ENCODE measurements at places on chromosomes 3 and 15.

GRCh38 chr3:178310949-178311348, 225.3 kb upstream of the KCNMB2 start:
- no peak for DNase-seq

GRCh38 chr3:42169579-42170120, 78.5 kb downstream of the TRAK1 start:
- DNase-seq, result no peak

- DNase-seq, result no peak
Observed at GRCh38 chr15:80662757-80663553, 32.2 kb upstream of the ABHD17C start.

DNA sequence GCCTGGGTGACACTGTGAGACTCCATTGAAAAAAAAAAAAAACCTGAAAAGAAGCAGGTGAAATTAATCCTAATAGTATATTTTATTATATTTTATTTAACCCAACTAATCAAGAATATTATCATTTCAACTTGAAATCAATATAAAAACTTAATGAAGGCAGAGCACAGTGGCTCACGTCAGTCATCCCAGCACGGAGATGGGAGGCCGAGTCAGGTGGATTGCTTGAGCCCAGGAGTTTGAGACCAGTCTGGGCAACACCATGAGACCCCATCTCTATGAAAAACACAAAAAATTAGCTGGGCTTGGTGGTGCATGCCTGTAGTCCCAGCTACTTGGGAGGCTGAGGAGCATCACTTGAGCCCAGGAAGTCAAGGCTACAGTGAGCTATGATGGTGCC, 33.3 kb upstream of the SLC41A3 start:
- no peak for DNase-seq

- DNase-seq, result no peak
Observed at GRCh38 chr3:14552717-14553116, 12.6 kb upstream of the GRIP2 start.

- DNase-seq, result no peak
Observed at GRCh38 chr15:29034151-29034550, 148.4 kb downstream of the APBA2 start.

DNA sequence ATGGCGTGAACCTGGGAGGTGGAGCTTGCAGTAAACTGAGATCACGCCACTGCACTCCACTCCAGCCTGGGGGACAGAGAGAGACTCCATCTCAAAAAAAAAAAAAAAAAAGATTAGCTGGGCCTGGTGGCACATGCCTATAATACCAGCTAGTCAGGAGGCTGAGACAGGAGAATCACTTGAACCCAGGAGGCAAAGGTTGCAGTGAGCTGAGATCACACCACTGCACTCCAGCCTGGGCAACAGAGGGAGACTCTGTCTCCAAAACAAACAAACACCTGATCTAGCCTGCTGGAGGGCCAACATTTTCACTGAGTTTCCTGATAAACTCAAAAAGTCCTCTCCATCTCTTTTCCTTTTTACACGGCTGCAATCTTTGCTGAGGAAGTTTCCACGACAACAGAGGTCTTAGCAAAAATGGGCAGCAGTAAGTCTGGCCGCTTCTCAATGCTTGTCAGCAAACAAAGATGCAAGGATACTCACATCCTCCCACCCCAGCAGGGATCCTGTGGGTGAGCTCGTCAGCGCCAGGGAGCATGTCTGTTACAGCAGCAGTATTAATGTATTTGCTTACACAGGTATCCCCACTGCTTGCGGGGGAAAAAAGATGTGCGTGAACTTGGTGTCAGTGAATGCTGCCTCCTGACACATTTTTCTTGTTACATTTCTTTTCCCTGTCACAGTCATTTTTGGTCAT, 21.0 kb upstream of the CCDC174 start:
- DNase-seq, result no peak

- no peak for DNase-seq
Observed at GRCh38 chr3:2041931-2042330, 56.7 kb upstream of the CNTN4 start.

GRCh38 chr3:177336873-177337450, 139.7 kb upstream of the TBL1XR1 start:
- no peak for DNase-seq

DNA sequence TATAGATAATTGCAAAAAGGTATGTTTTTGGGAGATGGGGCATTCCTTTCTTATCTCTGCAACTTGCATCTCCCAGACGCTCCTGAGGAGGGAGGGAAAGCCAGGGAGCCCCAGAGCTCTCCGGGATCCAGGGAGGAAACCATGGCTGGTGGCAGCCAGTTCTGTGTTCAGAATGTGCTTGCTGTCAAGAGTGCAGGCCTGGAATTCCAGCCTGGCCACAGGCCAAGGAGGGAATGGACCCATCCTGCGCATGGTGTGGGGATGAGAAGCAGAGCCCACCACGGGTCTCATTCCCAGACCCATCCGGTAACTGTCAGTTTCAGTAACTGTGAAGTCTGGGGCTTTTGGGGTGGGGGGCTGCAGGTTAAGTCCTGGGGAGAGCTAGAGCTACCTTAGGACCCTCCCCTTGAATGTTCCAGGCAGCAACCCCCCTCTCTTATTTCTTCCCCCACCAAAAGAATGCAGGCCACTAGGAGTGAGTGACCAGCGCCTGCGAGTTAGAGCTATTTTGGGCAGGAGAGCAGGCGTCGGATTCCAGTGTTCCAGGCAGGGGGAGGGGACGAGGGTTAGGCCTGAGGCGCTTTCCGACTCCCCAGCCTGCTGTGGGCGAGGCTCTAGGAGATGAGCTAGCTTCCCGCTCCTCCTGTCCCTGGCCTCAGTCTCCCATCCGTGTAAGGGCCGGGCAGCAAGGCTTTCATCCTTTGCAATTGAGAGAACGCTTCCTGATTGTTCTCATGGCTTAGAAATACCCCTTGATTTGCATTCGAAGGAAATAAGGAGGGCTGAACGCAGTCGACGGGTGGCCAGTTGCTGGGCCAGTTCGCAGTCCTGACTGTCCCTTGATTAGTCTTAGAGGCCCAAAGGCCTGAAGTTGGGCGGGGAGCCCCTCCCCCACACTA, 781 bp upstream of the DAG1 start:
- peak; percentile 82 for DNase-seq

DNA sequence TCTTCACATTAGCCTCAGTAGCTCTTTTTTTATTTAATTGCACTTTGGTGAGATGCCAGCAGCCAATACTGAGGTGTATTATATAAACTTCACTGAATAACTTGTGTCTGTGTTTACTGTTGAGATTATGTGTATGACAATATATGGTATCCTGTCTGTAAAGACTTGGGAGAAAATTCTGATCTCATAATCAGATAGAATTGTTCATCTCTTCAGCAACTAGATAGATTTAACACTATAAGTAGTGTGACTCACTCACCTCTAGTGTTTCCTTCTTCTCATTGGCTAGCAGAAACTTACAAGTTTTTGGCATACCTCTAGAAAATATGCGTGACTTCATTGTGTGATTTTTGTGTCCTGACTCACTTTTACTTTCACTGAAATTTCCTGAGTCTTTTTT, 67.6 kb upstream of the TGFBR2 start:
- peak; percentile 96 for DNase-seq

DNA sequence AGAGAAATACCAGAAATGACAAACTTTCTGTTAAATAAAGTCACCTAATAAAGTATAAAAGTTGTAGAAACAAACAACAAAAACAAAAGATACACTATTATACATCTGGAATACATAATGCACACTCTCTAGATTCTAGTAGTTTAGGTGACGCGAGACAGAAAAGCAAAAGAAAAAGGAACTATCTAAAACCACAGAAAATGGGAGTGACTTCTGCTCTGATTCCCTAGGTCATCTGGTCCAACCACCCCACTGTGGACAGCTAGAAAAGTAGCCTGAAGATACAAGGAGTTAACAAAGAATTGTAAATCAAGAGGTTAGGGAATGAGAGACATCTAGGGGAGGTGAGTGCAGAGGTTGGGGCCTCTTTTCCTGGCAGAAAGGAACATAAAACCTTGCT, 39.1 kb downstream of the DHX36 start:
- DNase-seq, result no peak

DNA sequence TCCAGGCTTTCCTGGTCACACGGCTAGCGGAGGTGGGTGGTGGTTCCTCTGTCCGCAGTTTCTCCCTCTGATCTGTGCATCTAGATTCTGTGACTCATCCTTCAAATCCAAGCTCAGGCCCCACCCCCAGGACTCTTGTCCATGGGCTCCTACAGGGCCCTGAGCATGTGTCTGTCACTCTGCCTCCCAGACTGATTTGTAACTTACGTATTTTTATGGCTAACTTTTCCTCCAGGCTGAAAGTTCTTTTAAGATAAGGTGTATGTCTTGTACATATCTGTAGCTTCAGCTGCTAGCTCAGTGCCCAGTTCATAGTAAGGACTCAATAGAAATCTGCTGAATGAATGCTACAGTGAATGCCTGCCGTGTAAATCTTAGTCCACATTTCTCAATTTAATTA, 8.0 kb downstream of the ESYT3 start:
- peak; percentile 67 for DNase-seq

DNA sequence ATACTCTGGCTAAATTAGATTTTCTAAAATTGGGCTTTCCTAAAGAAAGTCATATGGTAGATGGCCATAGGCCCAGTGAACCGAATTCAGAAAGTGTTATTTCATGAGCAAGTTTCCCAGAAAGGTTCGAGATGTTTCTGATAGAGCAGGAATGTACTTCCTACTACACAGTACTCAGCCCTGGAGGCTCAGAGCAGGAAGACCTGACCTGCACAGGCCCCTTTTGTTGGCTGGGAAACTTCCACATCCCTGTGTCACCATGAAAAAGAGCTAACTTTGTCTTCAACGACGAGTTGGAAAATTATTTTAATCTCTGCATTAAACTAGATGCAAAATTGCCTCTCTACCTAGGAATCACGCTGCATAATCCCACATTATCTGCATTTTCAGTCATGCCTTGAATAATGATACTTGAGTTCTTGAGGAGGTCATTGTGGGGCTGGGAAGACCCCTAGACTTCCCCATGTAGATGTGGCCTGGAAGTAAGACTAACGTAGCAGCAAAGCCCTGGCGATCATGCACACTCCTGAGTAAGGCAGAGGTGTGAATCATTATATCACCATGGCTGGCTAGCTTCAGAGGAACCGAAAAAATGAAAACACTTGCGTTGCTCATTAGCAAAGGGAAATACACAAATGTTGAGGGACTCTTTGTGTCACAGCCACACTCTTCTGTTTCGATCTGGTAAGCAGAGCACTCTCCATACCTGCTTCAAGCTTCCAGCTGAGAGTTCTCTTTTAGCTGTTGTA, 47.1 kb downstream of the CMTM7 start:
- no peak for DNase-seq

DNA sequence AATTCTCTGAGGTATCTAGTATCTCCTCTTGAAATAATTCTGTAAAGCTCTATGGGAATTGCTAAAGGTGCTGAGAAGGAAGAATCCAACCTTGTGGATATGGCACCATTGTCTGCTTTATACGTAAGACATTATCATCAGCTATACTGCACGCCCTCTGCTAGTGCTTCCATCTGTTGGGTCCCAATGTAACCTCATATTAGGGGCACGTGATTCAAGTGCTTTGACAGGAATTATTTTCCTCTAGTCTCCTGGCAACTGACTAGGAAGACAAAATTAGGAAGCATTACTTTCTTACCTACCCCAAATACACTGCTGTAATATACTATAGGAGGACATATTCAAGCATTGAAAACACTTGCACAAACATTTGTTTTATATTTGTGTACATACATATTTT, 24.0 kb downstream of the COPS2 start:
- no peak for DNase-seq

DNA sequence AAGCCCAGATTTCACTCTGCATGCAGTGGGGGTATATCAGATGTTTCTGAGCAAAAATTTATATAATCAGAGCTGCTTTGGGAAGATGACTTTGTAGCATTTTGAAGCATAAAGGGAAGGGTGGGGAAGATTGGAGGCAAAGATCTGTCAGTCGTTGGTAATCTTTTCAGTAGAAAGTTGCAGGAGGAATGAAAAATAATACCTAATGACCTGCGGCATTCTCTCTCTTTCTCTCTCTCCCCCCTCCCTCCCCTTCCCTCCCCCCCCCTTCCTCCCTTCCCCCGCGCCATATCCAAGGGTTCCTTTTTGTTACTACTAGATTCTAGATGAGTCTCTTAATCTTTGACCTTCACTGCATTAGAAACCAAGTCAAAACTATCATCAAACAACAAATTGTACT, 1.5 kb upstream of the DMXL2 start:
- no peak for DNase-seq

DNA sequence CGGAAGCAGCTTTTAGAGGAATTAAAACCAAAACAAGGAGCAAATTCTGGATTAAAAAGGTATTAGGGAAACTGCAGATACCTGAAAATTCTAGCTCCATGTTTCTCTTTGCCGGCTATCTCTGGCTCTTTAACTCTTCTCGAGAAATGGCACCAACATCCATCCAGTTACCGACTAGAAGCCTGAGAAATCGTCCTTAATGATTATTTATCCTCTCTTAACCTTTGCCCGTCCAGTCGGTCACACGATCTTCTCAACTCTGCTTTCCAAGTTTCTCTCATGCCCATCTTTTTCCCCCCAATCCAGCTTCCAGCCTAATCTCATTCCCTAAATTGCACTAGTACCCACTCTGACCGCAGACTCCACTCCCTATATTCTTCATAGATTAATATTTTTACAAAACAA, 596 bp upstream of the SGO1 start:
- no peak for DNase-seq

DNA sequence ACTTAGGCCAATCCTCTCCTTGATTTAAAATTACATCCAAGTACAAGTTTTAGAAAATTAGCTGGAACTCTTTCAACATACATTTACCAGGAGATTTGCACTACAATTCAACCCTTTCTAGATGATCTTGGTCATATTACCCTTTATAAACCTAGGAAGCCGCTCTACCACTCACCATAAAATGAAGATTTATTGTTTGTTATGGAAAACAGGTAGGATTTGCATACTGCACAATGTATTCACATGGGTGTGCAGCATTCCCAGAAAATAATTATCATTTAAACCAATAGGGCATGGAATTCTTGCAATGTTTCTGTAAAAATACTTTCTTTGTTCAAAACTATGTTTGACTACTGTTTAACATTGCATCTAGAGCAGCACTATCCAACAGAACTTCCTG, 18.4 kb upstream of the RETNLB start:
- DNase-seq, result no peak

DNA sequence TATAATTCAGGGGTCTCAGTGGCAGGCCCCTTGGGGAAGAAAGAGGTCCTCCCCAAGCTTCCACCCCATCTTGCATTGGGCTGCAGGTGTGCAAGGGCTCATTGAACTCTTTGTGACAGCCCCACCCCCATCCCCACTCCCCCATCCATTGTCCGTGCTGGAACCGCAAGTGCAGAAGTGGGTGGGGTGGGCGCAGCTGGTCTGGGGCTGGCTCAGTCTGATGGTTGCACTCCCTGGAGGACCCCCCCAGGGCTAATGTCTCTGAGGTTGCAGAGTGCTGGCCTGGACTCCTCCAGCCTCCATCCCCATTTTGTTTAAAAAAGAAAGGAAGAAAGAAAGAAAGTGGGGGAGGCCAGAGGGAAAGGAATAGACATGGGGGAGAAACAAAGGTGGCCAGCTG, 42.3 kb upstream of the ARL8B start:
- DNase-seq, result no peak

- DNase-seq, result peak; percentile 59
Observed at GRCh38 chr15:98889930-98890695, 117.5 kb downstream of the PGPEP1L start.

GRCh38 chr3:168512802-168513201, 417.1 kb upstream of the GOLIM4 start:
- no peak for DNase-seq

GRCh38 chr15:73249499-73249898, 119.3 kb downstream of the HCN4 start:
- no peak for DNase-seq
